ENCODE measurements at places on chromosomes 11 and 22.

GRCh38 chr11:67274768-67275605 lies 8.7 kb downstream of the GRK2 start:
- no peak for DNase-seq

- no peak for DNase-seq
Measured at GRCh38 chr11:1034001-1034400, 2.5 kb downstream of the MUC6 start.

DNA sequence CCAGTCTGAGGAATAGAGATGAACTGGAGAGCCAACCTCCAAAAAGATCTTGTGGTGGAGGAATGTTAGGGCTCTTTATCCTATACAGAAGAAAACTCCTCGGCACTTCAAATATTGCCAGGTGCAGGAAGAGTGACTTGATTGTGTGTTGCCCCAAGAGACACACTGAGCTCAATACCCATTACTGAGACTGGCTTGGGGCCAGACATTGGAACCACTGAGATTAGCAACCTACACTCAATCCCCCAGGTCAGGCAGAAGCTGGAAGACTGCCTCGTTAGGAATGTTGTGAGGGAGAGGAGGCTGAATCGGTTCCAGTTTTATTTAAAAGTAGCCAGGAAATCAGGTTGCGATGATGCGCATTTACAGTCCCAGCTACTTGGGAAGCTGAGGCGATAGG lies 2.4 kb upstream of the SGSM3 start:
- no peak for DNase-seq

DNA sequence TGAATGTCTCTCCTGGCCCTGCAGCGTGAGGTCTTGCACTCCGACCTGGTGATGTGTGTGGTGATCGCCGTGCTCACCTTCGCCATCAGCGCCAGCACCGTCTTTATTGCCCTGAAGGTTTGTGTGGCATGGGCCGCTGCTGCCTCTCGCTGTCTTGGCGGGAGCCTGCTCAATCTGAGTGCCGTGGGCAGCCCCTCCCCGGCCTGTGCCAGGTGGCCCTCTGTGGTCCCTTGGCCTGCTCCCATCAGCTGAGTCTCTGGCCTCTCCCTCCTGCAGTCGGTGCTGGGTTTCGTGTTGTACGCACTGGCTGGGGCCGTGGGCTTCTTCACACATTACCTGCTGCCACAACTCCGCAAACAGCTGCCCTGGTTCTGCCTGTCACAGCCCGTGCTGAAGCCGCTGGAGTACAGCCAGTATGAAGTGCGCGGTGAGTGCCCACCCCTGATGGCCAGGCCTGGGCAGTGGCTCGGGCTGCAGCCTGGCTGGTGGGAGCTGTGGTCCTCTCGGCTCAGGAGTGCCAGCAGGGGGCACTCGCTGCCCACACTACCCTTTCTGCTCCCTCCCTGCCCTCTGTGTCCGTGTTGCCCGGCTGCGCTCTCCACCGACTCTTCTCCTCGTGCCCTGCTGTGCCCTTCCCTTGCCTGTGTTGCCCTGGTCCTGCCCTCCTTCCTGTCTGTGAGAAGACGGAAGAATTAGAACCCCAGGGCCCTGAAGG lies 10.2 kb downstream of the PCNX3 start:
- DNase-seq = peak; percentile 48

DNA sequence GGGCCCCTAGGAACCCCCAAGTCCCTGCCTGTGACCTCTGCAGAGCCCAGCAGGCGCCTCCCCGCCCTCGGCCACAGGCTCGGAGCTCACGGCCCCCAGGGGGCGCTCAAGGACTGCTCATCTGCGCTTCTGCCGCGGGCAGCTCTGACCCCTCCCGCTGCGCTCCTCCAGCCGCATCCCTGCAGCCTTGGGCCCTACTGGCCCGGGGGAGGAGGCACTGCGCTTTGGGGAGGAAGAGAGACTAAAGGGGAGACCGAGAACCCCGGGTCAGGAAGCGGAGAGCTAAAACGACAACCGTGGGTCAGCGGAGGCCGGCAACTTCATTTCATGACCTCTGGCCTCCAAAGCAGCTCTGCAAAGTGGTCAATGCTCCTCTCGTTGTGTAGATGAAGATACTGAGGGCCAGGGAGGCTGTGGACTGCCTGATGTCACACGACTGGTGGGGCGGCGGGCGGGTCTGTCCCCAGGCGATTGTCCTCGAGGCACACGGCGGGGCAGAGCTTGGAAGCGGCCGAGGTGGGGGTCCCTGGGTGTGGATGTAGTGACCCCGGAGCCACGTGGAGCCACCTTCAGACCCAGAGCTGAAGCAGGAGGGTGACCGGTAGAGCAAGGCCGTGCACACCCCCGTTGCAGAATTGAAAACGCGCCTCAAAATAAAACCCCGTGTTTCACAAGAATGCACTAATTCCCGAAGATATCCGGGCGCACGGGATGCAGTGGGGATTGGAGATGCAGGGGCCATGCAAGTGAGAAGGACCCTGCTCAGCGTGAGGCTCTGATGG lies 2.7 kb upstream of the KRTAP5-6 start:
- peak; percentile 76 for DNase-seq

DNA sequence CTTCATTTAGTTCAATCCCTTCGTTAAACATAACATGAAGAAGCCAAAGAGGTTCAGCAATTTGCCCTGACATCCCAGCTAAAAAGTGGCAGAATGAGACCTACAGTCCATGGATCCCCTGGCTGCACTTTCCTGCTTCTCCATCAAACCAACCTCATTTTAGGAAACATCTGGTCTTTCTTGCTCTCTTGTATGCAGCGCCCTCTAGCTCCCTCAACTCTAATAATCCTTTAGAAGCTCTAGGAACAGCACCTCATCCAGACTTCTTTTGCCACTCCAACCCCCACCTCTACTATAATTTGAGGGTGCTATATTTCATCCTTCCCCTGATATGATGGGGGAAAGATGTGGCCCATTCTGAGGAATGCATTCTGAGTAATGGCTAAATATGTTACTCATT lies 7.4 kb downstream of the CNTF start:
- DNase-seq = peak; percentile 9

- DNase-seq = no peak
Measured at GRCh38 chr11:67433536-67434394, 3.7 kb downstream of the PTPRCAP start.

DNA sequence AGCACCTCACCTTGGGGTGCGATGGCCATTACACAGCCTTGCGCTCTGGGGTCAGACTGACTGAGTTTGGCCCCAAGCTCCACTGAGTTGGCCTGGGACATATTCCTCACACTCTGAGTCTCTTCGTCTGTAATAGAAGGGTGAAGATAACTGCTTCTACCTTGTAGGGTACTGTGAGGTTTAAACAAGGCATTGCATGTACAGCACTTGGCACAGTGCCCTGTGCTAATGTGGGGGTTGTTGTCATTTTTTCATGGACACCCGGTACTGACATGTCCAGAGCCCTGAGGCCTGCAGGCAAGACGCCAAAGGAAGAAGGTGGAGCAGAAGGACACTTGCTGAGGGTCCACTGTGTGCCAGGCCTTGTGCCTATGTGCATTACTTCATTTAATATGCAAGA lies 50.7 kb downstream of the OTOG start:
- no peak for DNase-seq

GRCh38 chr22:37198258-37199102 lies 10.4 kb upstream of the C1QTNF6 start:
- DNase-seq = peak; percentile 94

GRCh38 chr11:78256962-78257361 lies 68.2 kb downstream of the USP35 start:
- no peak for DNase-seq

GRCh38 chr11:108203075-108203474 lies 19.4 kb downstream of the NPAT start:
- no peak for DNase-seq

DNA sequence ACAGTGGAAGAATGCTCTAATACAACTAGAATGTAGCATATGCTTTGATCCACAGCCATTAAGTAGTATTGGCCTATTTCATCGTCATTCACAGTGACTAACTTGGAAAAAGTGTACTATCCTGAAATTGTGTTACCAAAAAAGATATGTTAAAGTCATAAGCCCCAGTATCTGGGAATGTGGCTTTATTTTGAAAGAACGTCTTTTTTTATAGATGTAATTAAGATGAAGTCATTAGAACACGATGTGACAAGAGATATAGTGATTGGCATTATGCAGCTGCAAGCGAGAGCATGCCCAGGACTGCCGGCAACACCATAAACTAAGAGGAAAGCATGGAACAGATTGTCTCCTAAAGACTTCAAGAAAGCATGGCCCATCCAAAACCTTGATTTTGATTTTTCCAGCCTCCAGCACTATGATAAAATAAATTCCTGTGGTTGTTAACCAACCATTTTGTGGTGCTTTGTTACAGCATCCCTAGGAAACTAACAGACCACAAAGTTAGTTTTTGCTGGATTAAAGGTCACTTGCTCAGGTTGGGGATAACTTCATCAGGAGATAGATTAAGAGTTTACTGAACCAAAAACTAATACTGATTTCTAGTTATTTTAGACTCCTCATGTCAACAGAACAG lies 870.6 kb upstream of the LRRC4C start:
- DNase-seq = no peak

DNA sequence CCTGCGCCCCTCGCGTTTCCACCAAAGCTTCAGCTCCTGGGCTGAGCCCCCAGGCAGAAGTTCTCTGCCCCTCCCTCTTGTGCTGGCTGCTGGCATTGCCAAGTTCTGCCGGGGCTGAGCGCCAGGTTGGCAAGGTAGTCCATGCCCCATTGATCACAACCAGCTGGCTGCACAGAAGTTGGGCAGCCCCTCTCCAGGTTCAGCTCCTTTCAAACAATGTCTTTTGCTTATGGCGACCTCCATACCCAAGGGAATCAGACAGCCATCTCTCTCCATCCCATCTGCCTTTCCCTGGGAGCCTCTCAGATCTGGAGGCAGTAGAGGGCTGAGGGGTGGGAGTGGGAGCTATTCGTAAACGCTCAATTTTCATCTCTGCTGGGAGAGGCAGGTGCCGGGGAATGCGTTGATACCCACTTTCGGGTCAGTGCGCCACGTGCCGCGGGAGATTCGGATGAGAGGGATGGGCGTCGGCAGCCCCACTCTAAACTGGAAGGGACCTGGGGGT lies 1.5 kb downstream of the ADAMTS8 start:
- DNase-seq = no peak

DNA sequence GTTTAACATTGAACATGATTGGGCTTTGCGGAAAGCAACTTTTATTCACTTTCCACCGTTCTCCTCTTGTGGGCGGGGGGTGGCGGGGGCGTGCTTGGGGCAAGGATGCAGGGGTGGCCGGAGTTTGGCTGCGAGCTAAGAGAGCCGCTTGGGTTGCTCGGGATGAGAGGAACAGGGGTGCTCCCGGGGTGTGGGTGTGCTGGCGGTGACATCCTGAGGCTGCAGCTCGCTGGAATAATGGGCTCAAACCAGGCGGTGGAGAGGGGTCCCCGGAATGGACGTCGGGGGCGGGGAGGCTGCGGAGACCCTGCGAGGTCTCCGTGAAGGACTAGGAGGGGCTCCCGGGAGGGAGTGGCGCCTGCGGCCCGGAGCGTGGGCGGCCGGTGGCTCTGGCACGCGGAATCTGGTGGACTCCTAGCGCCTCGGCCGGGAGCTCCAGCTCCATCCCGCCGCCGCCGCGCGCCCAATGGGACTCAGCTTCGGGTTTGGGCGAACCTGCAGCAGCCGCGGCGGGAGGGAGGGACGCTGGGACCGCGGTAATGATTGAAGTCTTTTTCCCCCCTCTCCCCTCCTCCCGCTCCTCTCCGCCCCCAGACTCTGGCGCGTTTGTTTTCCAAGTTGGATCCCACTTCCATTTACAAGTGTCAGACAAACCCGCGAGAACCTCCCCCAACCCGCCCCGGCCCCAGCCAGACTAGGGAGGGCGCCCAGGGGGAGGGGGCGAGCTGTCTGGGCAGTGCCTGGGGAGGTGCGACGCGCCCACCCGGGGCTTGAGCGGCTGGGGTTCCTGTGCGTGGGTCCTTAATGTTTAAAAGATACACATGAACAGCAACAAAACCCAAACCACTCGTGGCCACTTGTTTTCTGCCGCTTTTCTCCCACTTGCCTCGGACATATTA lies 2.0 kb downstream of the FAT3 start:
- DNase-seq = no peak

- no peak for DNase-seq
Measured at GRCh38 chr11:1793081-1793480, 29.4 kb upstream of the CTSD start.

GRCh38 chr22:42946546-42947198 lies 68.3 kb downstream of the PACSIN2 start:
- DNase-seq = no peak

DNA sequence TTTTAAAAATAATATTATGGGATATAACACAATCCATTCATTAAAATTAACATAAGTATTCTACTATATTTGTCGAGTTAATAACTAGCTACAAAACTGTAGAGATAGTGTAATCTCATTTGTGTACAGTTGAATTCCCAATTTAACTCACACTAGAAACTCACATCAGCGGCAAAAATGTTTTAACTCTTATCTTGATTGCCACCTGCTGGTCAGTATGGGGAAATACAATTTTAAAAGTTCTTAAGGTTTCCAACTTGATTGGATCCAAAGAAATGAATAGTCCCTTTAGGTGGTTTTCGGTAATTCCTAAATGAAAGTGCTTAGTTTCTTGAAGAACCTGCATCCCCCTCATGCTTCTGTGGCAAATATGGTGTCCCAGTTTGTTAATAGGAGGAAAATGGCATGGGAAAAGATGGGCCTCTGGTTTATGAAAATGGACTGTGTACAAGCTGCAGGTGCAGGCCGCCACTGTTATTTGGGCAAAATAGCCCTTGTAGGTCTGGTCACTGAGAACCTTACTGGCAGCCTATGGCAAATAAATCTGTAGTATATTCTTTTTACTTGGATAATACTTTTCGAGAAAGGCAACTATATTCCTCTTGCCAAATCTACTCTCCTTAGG lies 33.7 kb upstream of the SLC17A6 start:
- DNase-seq = no peak

DNA sequence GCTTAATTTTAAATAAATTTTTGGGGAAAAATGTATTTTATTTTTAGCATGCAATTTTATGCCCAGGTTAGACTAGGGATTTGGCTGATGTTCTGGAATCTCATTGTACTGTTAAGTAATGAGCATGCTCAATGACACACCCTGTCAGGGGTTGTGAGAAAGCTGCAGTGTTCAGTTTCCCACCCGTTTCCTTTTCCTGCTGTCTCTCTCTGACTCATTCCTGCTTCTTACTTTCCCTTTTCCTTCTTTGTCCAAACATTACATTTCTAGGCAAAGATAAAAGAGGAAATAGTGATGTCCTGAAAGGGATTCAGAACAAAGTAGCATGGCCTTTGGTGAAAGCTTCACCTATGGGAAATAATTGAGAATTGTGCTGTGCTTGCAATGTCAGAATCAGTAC lies 22.7 kb downstream of the OOSP3 start:
- DNase-seq = no peak

GRCh38 chr11:58647141-58647699 lies 24.8 kb downstream of the CNTF start:
- no peak for DNase-seq

DNA sequence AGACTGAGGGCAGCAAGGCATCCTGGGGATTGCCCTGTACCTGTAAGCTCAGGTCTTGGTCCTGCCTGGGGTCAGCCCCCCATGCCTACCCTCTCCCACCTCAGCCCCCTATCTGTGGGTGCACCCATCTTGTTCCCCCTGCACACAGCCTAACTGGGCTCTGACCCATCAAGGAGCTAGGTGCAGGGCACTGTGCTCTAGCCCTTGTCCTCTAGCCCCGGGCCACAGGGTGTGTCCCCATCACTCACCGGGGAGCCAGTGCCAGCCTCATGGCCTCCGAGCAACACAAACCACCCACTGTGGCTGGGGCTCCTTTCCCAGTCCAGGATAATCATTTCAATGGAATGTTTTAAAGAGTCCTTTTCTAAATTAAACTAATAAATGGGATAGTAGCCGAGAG lies 293.9 kb upstream of the PLET1 start:
- no peak for DNase-seq

- DNase-seq = no peak
Measured at GRCh38 chr11:59418156-59418555, 8.1 kb downstream of the OR5A2 start.

- DNase-seq = no peak
Measured at GRCh38 chr22:25735650-25736049, 6.3 kb upstream of the MYO18B start.

Measured in activated CD4-positive, alpha-beta T cell treated with anti-CD3 and anti-CD28 coated beads for 4 hours (primary cell).